ENCODE measurements at places on chromosomes 13 and 19.

GRCh38 chr13:34356686-34357434 lies 538.9 kb downstream of the RFC3 start:
- no peak for DNase-seq

- no peak for DNase-seq
Observed at GRCh38 chr19:15737722-15738121, at the start of gene OR10H3. Gene OR10H3 (plus strand): TSS chr19:15737985. CDS start chr19:15741393, 3,408 bp downstream.

DNA sequence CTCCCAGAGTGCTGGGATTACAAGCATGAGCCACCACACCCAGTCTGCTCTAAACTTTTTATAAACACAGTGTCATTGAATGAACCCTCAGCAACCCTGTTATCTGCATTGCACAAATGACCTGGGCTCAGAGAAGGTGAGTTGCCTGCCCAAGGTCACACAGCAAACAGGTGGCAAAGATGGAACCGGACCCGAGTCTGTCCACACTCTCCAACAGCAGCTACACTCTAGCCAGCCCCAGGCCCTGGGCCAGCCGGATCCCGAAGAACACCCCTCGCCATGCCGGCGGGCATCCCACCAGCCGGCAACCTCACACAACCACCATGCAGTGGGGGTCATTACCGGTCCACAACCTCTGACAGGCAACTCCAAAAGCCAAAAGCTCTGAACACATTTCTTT lies 14.5 kb downstream of the ERCC2 start:
- no peak for DNase-seq

GRCh38 chr13:22372261-22372660 lies 701.4 kb downstream of the FGF9 start:
- no peak for DNase-seq

DNA sequence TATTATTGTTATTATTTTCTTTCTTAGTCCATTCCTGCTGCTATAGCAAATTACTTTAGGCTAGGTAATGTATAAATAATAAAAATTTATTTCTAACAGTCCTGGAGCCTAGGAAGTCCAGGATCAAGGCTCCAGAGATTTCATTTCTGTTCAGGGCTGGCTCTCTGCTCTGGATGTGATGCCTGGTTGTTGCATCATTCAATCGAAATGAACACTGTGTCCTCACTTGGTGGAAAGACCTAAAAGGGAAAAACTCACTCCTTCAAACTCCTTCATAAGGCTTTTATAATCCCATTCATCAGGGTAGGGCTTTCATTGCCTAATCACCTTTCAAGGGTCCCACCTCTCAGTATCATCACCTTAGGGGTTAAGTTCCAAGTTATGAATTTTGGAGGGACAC lies 395.0 kb downstream of the EFNB2 start:
- DNase-seq = peak; percentile 63

DNA sequence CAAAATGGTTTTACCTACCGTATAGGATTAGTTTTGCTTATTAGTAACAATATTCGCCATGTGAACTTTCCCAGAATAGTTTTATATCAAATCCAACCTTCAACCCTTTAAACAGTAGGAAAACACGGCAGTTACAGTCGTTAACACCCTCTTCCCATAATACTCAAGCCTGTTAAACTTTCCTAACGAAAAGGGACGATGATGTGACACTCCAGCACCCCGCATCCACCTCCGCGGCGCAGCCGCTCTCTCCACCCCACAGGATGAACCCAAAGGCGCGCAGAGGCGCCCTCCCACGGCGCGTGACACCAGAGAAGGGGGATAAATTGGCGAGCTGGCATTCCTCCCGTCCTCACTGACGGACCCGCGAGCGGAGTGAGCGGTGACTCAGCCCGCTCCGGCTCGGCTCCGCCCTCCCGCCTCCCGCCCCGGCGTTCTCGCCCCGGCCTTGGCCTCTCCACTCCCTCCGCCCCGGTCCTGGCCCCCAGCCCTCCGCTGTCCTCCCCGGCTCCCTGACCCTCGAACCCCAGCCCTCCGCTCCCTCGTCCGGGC lies 665 bp downstream of the TUBGCP3 start:
- DNase-seq = peak; percentile 54

DNA sequence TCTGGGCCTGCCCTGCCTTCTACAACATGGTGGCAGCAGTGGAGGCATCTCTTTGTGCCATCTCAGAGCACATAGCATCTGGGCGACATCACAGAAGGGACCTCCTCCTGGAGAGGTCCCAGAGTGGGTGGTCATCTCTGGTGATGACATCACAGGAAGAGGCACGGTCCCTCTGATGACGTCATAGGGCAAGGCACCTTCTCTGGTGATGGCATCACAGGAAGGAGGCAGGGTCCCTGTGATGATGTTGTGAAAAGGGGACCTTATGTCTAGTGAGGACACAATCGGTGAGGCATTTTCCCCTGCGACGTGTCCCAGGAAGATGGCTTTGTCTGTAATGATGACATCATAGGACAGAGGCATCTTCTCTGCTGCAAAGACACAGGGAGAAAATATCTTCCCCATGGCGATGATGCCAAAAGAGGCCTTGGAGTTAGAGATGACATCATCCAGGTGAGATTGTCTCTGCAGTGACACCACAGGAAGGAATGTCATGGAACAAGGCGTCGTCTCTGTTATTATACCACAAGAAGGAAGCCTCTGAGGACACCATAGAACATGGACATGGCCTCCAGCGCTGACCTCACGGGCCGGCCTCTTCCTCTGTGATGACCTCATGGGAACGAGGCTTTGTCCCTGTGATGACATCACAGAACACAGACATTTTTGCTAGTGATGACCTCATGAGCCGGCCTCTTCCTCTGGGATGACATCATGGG lies 10.7 kb downstream of the SHISA7 start:
- DNase-seq = no peak

GRCh38 chr19:38831142-38831605 lies 420 bp downstream of the ECH1 start:
- DNase-seq = peak; percentile 74

DNA sequence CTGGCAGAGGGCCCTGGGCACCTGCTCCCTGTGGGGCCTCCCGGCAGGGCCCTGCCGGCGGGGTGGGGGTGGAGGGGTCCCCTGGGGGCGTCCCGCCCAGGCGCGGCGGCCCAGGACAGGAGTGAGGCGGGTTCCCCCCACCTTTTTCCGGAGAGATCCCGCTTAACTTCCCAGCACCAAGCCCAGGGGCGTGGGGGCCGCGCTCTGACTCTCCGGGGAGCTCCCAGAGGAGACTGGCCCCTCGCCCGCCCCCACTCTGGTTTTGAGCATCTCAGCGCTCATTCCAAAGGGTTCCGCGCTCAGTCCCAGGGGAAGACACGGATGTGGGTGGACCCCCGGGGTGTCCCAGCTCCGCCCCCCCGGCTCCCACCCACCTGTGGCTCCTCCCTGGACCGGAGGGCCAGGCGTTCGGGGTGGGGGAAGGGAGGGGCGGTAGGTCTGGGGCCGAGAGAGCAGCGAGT lies 476 bp downstream of the C2CD4C start:
- no peak for DNase-seq

DNA sequence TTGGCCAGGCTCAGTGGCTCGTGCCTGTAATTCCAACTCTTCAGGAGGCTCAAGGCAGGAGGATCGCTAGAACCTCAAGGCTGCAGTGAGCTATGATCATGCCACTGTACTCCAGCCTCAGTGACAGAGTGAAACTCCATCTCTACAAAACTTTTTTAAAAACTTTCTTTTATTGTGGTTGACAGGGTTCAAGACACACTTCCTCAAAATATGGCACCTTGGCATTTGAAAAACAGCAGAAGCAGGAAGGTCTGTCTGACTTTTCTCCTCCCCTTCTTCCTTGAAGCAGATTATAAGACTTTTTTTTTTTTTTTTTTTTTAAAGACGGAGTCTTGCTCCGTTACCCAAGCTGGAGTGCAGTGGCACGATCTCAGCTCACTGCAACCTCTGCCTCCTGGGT lies 100.3 kb downstream of the TM9SF2 start:
- no peak for DNase-seq

DNA sequence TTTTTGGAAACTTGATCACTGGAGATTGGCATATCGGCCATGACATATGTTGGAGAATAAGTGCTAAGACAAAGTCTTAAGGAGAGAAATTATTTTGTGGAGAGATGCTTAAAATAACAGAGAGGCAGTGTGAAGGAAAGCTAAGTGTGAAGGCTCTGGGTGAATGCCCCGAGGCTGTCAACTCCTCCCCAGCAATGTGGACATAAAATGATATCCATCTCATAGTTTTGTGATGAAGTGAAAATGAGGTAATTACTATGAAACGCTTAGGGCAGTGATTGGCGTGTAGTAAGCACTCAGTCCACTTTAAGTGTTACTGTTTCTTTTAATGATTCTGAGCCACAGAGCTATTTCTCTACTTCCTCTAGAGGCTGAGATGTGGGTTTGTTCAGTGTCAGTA lies 195.8 kb upstream of the KLF12 start:
- DNase-seq = no peak

- no peak for DNase-seq
Observed at GRCh38 chr19:8494158-8494557, 8.3 kb downstream of the PRAM1 start.

- no peak for DNase-seq
Observed at GRCh38 chr19:38145623-38146022, 78.4 kb downstream of the DPF1 start.

- no peak for DNase-seq
Observed at GRCh38 chr13:70034286-70034685, 73.3 kb upstream of the ATXN8OS start.

DNA sequence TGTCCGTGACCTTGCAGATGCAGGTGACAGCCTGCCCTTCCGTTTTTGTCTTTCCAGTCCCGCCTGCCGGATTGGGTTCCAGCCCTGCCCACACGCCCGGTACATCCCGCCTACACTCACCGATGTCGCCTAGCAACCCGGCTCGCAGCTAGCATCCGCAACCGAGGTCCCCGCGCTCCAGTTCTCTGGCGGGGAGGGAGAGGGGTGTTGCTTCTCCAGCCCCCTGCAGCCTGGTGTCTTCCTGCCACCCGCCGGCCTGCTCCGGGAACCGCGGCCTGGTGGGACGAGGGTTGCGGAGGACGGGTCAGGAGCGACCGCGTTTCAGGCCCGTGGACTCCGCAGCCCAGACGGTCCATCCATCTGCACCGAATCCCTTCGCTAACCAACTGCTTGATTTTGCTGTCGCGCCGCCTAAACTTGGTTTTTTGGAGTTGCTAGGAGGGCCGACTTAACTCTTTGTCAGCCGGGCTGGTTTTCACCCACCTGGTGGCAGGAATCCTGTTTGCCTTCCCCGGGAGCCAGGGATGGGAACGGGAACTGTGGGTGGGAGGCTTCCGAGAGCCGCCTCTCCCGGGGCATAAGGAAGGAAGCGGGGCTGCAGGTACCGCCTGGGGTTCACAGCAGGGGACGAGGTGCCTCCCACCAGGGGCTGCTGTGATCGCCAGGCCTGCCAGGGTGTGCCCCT lies 15.4 kb upstream of the MATK start:
- no peak for DNase-seq

- DNase-seq = no peak
Observed at GRCh38 chr13:36772853-36773252, 46.2 kb upstream of the RFXAP start.

GRCh38 chr19:44723299-44723951 lies 24.5 kb downstream of the CEACAM16 start:
- DNase-seq = no peak

DNA sequence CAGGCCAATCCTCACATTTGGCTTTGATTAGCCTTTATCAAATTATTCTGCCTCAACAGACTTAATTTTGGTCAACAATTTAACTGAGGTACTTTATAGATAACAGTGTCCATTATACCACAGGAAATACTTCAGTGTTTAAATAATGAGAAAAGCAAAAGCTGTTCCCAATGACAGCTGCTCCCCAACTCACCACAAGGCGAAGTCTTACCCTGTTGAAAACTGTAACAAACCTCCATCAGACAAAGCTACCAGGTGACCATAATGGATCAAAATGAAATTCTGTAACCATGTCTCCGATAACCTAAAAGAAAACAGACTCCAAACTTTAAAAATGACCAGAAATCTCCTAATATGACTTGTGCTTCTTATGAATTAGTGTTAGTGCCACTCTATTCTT lies 50.3 kb downstream of the ZNF44 start:
- no peak for DNase-seq

- DNase-seq = no peak
Observed at GRCh38 chr13:24340608-24340955, 31.2 kb downstream of the C1QTNF9 start.

DNA sequence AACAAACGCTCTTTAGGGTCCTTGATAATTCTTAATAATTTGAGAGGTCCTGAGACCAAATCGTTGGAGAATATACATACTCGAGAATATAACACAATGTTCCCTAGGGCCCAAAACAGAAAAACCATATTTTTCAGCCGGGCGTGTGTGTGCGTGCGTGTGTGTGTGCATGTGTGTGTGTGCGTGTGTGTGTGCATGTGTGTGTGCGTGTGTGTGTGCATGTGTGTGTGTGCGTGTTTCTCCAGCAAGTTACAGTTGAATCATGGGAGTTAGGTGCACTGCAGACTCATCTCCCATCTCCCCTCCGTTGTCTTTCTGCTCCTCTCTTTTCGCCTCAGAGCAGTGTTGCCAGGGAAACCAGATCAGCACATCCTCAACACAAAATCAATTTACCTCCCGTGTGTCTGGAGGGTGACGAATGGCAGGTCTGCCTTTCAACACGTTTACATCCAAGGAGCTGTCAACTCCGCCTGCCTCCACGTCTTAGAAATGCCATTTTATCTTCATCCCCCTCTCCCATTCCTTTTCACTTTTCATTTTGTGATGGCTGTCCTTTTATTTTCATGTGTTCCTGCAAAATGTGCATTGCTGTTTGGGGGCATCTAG lies 8.3 kb upstream of the PNMA8B start:
- no peak for DNase-seq

DNA sequence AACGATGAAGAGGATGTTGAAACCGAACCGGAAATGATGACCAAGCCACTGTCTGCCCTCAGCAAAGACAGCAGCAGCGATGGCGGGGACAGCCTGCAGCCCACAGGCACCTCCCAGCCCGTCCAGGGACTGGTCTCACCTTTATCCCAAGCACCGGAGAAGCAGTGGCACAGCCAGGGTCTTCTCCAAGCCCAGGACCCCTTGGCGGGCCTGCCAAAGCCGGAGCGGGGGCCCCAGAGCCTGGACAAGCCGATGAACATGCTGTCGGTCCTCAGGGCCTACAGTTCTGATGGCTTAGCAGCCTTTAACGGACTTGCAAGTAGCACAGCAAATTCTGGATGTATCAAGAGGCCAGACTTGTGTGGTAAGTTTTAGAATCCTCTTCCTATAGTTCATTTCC lies 177.0 kb downstream of the ZNF536 start:
- DNase-seq = no peak

DNA sequence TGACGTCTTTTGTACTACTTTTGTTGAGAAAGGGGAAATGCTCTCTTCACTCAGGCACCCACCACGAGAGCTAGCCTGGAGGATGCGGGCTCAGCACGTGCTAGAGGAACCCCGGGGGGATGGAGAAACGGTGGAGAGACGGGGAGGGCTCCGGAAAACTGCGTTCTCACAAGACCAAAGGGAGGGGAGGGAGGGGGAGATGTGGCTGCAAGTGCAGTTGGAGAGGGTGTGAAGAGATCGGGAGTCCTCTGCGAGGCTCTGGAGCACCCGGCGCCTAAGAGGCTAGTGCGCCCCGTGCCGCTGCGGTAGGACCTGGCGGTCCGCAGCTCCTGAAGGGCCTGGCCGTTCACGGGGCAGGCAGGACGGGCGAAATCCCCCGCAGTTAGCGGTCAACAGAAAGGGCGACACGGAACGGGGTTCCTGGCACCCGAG lies 43.4 kb upstream of the XPO4 start:
- DNase-seq = no peak

GRCh38 chr19:2983351-2984214 lies 6.2 kb downstream of the TLE6 start:
- peak; percentile 43 for DNase-seq

Data from skeletal muscle cell (primary cell).